ENCODE measurements at places on chromosomes 13 and 19.

DNA sequence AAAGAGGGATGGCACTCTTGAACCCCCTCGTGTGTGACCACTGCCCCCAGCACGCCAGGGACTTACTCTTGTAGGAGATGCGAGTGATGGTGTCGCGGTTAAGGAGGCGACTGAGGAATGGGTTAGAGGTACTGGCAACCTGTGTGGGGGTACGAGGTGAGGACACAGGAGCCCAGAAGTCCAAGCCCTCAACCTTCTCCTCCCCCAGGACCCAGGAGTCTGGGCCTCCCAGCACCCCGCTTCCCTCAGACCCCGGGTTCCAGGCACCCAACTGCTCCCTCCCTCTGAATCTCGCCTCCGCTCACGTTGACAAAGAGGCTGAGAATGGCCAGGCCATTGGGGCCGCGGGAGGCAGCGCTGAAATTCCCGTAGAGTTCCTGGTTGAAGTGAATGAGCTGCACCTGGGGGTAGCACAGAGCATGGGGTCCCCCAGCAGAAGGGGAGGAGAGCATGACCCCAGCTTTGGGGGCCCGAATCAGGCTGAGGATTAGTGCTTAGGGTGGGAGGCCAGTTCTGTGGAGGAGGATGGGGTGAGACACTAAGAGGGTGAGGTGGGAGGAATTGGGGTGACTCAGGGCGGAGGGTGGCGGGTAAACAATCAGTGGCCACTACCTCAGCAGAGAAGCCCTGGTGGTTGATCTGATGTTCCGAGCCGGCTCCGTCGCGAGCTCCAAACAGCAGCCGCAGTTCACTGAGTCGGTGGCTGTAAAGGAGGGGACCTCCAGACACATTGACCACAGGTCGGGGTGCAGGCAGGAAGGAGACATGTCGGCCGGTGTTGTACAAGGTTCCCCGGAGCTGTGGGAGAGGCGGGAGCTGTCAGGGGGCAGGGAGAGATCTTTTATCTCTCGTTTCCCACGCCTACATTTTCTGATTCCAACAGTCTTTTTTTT, 2.5 kb upstream of the DBP start:
- no peak for DNase-seq

DNA sequence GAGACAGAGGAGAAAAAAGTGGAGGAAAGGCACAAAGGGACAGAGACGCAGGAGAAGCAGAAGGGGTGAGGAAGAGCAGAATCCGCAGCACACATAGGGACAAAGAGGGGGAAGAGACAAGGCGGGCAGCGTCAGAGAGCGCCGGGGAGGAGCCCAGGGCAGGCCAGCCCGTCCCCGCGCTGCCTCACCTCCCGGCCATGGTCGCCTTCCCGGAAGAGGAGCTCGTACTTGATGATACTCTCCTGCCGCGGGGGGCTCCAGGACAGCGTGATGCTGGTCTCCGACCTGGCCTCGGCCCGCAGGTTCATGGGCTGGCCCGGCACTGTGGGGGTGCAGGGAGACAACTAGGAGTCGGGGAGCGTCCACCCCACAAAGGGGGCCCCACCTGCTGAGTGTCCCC, 100.6 kb downstream of the PTPRS start:
- DNase-seq, result no peak

DNA sequence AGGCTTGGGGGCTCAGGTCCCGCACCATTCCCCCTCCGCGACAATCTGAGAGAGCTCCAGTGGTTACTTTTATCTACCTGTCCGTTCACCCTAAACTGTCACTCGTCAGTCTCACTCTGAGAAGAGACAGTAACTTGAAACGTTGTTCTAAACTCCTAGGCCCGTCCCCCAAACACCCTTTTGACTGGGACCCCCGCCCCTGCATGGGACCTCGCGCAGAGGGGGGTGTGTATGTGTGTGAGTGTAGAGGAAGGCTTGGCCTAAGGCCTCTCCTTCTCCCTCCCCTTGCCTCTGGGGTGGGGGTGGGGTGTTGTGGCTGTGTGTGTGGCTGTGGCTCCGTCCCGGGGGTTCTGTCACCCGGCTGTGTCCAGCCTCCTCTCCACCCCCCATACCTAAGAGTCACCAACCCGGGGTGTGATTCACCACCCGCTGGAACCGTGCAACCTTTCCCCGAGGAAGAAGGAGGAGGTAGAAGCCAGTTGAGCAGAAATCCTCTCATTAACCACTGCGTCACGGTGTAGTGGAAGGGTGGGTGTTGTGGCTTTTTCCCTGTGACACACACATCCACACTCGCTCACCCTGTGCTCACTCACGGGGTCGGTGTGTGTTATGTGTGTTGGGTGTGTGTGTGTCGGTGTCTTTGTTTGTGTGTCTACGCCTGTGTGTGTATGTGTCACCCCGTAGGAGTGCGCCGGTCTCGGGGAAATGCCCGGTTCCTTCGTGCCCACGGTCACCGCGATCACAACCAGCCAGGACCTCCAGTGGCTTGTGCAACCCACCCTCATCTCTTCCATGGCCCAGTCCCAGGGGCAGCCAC, 2.4 kb downstream of the FOSB start:
- DNase-seq, result no peak

DNA sequence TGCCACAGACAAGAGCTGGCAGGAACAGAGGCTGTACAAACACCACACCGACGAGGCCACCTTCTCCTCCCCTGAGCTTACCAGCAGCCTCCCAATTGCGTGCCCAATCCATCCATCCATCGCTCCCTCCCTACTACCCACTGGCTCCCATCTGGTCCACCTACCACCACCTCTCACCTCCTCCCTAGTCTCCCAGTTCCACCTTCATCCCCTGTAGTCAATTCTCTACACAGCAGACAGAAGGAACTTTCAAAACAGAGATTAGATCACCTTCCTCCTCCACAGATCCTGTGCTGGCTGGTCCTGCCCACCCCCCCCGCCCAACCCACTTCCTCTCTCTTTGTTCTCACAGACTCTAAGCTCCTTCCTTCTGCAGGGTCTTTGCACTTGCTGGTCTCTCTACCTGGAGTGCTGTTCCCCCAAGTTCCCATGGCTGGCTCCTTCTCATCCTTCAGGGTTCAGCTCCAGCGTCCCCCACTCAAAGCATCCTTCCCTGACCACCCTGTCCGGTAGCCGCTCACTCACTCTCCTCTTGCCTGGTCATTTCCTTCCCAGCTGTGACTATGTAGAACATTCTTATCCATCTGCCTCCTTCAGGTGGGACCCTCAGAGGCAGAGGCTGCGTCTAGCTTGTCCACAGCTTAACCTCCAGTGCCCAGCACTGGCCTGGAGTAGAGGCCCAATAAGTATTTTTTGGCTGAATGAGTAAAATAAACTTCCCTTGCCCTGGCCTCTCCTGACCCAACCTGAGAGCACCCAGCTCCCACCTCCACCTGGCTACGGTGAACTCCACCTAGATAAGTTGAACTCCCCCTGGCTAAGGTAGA, 23.0 kb downstream of the PIN1 start:
- no peak for DNase-seq

- no peak for DNase-seq
Observed at GRCh38 chr19:2561221-2561620, 85.3 kb downstream of the GADD45B start.

DNA sequence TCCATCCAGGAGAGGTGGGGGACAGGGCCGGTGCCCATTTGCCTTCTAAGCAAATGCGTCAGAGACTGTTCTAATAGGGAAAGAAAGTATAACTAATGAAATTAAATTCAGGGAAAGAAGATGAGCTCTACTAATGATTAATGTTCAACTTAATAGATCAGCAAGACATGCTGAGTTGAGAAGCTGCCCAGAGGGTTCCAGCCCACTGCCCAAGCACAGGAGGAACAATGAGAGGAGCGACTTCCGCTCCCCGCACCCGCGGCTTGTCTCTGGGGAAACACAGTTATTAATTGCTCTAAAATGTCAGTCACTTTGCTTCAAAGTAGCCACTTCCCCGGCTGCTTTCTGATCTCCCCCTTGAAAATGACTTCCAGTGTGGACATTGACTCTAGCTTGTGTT, 331.3 kb downstream of the UQCRFS1 start:
- DNase-seq, result no peak

GRCh38 chr13:62767473-62767872, 1351.8 kb upstream of the PCDH20 start:
- DNase-seq, result no peak
